ENCODE measurements at places on chromosomes 1 and 21.

DNA sequence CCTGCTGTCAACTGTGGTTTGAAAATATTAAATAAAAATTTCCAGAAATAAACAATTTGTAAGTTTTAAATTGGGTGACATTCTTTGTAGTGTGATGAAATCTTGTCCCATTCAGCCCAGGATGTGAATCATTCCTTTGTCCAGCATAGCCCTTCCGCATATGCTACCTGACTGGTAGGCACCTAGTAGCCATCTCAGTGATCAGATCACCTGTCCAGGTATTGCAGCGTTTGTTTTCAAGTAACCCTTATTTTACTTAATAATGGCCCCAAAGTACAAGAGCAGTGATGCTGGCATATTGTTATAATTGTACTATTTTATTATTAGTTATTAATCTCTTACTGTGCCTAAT is 351.6 kb upstream of the B3GALT2 start:
- no peak for DNase-seq

DNA sequence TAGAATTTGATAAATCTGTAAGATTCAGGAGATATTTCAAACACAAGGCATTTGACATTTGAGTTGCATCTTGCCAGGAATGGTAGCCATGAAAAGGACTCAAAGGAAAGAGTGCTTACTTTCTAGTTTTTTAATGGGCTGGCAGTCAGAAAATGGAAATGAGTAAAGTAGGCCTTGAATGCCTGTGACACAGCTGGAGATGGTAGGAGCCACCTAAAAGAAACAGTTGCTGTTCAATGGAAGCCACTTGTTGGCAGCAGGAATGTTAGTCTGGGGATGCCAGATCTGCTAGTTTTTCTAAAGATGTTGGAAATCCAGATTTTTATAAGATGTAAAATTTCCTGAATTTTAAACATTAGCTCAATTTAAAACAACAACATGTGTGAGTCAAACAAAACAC is 43.6 kb downstream of the CACHD1 start:
- no peak for DNase-seq

GRCh38 chr1:100746542-100746932 is 27.0 kb downstream of the VCAM1 start:
- no peak for DNase-seq

DNA sequence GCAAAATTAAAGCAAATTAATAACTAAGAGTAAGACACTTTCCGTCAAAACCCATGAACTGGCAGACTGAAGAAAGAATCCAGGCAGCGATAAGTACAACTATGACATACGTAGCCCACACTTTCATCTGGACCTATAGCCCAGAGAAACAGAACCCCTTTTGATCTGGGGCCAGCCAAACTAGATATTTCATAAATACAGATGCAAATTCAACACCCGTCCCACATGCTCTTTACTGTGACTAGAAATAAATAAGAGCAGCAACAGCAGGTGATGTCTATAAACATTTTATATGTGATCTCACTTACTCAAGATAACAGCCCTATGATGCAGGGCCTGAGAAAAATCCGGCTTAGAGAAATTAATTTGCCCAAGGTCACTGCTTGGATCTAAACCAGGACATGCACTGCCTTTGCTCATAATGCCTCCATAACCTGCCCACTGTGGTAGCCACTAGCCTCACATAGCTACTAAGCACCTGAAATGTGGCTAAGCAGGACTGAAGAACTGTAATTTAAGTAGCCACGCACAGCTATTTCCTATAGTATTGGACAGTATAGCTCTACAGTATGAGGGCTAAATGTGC is 130.2 kb downstream of the TGFBR3 start:
- no peak for DNase-seq

Data from activated CD4-positive, alpha-beta T cell treated with anti-CD3 and anti-CD28 coated beads, Interleukin-2, amount 50 U/mL, for 48 hours (primary cell).